ENCODE measurements at places on chromosomes 4 and X. TPM values are rescaled to one million over a fixed set of nuclear protein-coding genes. Genes with fewer than 3 reads are reported as not detected.

The SPACA5 gene
- not detected for polyA plus RNA-seq

The F8A2 gene
- not detected for polyA plus RNA-seq

The MAGEA2 gene
- polyA plus RNA-seq = not detected

- H3K4me1 ChIP-seq = no peaks in the 10 kb centered on the region
- DNase-seq = no peak
- no peak overlapping the region for H3K4me3 ChIP-seq
- peaks cover 7% of the 10 kb centered on the region for H3K36me3 ChIP-seq
- H3K27me3 ChIP-seq = no peaks in the 10 kb centered on the region
- H3K27ac ChIP-seq = no peak overlapping the region
These were observed 59.0 kb downstream of the GK start for GRCh38 chrX:30712214-30712613.
